Central memory CD4-positive, alpha-beta T cell (primary cell): ENCODE measurements at places on chromosomes 6 and 20.

- DNase-seq = no peak
Measured at GRCh38 chr20:46006022-46006705, 2.5 kb upstream of the MMP9 start.

GRCh38 chr20:60808701-60809100 lies 443.4 kb upstream of the CDH4 start:
- DNase-seq = no peak

DNA sequence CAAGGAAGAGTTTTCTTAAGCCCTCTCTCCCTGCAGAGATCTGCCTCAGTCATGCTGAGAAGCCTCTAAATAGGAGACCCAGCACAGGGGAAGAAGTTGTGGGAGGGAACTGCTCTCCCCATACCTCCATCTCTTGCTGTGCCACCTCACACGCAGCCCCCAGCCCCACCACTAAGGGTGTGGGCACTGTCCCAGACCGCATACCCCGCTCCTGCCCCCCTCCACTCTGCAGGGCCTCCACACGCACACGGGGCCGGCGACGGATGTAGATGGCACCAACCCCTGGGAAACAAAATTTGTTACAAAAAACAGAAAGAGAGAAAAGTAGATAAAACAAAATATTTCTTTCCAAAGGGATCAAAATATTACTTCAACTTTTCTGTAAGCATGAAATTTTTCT lies 10.2 kb upstream of the CPNE1 start:
- DNase-seq = no peak

GRCh38 chr6:27825025-27825793 lies 87.0 kb downstream of the OR2B2 start:
- DNase-seq = no peak

GRCh38 chr6:143376375-143376774 lies 74.1 kb downstream of the ADAT2 start:
- no peak for DNase-seq

DNA sequence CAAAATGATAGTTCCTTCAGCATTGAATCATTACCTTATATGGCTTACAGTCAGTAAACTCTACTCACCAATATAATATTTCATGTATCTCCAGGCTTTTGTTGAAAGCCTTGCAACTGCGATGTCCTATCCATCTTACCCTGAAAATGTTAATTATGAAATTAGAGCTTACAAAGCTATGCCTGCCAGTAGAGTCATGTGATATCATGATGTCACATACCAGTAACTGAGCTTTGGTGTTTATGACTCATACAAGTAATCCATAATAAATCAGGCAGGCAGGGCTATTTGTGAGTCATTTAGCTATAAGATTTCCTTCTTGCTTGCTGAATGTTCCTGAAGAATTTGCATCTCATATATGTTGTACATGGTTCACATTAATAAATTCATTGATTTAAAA lies 44.9 kb upstream of the FAM83B start:
- DNase-seq = no peak

DNA sequence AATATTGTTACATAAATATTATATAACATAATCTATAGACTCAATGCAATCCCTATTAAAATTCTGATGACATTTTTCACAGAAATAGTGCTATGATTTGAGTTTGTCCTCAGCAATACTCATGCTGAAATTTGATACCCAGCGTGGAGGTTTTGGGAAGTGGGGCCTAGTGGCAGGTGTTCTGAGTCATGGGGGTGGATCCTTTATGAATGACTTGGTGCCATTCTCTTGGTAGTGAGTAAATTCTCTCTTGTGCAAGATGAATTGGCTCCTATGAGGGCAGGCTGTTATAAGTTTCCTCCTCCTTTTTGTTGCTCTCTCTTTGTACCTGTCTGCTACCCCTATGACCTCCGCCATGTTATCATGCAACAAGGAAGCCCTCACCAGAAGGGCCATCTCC lies 65.8 kb downstream of the SHPRH start:
- DNase-seq = no peak

DNA sequence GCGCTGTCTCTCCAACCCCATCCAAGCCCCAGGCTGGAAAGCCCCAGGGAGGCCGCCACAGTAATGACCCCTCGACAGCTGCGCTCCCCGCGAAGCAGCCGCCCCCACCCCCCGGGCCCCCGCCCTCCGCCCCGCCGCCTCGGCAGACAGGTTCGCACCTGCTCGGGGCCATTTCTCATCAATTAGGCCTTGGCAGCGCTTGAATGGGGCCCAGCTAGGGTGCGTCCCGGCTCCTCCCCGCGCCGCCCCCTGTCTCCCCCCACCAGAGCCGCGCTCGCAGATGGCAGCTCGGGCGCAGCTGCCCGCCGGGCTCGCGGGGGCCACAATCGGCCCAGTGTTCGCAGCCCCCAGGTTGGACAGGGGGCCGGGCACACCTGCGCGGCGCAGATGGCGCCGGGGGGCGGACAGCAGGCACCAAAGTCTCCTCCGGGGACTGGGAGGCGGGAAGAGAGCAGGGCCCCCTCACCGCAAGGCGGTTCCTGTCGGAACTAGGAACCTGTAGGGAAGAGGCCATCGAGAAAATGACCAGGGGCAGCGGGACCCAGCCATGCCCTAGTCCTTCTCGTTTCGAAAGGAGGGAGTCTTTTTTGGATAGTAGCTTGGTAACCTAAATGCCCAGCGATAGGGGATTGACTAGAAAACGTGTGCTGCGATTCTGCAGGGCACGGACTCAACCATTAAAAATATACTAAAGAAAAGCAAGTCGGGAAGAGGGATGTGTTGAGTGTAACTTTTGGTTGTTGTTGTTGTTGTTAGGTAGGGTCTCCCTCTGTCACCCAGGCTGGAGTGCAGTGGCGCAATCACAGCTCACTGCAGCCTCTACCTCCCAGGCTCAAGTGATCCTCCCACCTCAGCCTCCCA lies 83.2 kb upstream of the EYA2 start:
- DNase-seq = no peak

DNA sequence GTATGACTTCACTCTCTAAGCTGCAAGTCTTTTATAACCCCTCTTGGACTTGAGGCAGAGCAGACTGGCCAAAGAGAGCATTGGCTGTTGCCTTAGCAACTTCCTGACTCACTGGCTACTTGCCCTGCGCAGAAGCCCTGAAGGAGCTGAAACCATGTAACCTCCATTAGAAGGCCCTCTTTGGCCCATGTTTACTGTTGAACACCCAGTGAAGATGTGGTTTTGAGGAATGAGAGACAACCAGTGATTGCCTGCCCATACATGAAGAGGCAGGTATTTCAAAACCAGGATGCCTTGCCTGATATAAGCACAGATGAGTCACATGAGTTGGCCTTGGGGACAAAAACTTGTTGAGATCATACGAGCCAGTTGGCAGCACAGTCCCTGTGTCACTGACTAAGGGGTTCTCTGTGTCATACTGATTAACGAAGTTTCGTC lies 182.5 kb downstream of the EDN1 start:
- no peak for DNase-seq

GRCh38 chr6:35624341-35625070 lies 64.2 kb downstream of the FKBP5 start:
- DNase-seq = peak; percentile 59

DNA sequence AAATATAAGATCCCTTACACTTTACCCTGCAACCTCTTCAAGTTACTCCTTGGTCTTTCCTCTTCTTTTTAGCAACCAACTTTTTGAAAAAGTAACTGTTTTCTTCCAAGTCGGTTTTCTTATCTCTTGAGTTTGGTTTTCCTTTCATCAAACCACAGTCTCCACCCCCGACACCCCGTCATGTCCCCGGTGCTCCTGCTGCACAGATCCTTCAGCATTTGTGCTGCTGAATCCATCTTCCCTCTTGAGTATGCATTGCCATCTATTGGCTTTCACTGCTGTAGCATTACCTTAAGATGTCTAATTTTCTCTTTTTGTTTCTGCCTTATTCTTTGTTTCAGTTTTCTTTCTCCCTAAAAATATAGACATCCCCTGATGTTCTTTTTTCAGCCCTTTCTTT lies 11.9 kb upstream of the TNFRSF21 start:
- DNase-seq = no peak

- DNase-seq = no peak
Measured at GRCh38 chr6:131001945-131002660, 60.9 kb downstream of the EPB41L2 start.

GRCh38 chr6:55437141-55437540 lies 109.9 kb downstream of the GFRAL start:
- no peak for DNase-seq

DNA sequence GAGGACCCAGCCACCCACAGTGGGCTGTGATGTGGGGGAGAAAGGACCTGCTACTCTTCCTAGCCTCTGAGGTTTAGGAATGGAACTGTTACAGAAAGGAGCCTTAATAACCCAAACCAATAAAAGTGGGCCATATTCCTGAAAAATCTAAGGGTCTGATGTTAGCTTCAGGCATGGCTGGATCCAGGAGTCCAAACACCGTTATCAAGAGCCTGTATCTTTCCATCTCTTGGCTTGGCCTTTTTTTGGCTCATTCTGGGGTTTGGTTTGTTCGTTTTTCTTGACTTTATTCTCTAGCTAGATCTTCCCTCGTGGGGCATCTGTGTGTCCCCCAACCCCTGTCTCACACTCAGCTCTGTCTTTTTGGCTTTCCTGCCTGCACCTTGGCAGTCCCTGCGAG lies 38.7 kb downstream of the CDH4 start:
- no peak for DNase-seq

GRCh38 chr6:32332433-32332832 lies 39.3 kb downstream of the TSBP1 start:
- no peak for DNase-seq

GRCh38 chr20:4476903-4477500 lies 244.7 kb upstream of the PRND start:
- DNase-seq = no peak

DNA sequence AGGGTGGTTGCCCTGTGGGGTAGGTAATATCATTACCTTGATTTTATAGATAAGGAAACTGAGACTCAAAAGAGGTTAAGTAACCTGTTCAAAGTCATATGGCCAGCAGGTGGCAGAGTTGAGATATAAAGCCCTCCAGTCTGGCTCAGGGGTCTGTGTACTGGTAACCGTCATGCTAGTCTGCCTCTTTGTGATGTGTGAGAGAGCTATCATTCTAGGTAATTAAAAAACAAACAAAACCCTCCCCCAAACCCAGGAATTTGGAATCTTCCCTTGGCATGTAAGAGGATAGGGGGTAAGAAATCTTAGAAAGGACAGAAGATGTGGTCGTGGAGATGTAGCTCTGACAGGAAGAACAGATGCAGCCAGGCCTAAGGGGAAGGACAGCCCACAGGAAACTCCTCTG lies 206.0 kb downstream of the CDC5L start:
- DNase-seq = peak; percentile 21

DNA sequence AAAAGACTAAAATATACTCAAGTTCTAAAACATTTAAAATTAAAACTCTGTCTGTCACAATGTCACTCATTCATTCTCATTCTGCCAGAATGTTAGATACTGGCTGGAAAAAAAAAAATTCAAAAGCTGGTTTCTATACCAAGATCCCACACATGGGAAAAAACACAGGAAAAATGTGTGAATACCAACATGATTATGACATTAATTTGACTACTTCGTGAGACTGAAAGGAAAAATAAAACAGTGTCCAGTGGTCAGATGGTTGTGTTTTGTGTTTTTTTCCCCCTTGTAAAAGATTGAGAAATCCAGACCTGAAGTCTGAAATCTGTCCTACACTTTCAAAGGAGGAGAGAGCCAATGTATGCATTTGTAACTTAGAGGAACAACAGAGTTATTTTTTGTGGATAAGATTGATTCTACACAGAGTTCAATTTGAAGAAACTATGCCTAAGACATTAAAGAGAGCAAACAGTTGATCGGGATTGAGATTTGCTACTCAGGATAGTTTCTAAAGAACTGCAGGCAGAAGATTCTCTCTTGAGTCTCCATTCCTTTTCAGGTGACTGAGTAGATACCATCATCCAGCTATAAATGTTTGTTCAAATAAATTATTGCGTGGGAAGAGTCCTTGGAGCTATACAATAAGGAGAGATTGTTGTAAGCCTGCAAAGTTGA lies 39.2 kb upstream of the TXLNB start:
- DNase-seq = no peak

DNA sequence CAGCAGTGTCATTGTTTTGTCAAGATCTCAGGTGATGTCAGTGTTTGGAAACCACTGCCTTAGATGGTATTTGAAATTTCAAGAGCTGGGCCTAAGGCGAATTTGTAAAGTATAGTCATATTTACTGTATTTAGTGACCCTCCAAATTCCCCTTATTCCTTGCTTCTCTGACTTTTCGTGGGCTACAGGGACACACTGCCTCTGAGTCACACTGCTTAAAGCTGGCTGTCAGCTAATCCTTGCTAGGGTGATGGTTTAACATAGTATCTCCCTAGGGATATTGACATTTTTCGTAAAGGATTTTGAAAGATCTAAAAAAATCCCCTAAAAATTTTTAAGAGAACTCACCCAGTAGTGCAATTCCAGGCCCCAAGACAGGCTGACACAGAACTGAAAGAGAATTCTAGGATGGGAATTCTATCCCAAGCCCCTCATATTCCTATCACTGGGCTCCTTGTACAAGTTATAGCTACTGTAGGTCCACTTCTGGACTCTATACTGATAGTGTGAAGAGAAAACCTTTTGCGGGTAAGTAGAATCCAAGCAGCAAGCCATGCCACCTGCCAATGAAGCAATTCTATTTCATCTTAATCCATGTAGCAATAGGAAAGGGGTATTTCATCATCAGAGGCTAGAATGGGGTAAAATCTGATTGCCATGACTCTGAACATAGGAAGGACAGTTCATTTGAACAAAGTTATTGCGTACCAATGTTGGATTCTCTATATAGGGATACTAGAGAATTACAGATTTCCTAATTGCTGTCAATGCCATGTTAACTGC lies 4.3 kb downstream of the BMP6 start:
- DNase-seq = no peak

DNA sequence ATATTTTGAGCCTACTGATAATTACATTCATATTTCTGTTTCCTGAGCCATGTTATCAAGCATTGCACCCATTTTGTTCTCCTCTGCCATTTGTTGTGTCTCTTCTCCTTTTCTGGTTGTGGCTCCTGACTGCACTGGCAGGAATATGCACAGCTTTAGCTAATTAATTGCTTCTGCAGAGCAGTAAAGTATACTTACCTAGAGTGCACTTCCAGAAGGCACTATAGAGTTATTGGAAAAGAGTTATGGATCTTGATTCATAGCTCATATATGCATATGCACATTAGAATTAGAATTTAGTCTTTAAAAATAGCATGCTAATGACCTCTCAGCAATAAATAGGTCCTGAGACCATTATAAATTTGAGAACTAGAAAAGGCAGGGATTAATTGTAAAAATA lies 262.6 kb downstream of the NKAIN2 start:
- DNase-seq = no peak
